ENCODE measurements at places on chromosomes 2 and 18. TPM values are rescaled to one million over a fixed set of nuclear protein-coding genes. Genes with fewer than 3 reads are reported as not detected.

The KLHL41 gene
- total RNA-seq: not detected

The GNAL gene
- 5.5 TPM for total RNA-seq

The ERFE gene
- 14.9 TPM for total RNA-seq

The FKBP7 gene
- total RNA-seq: 70.7 TPM

The TUBA4B gene
- total RNA-seq: not detected

The MBOAT2 gene
- total RNA-seq: 36.4 TPM

The PDE11A gene
- total RNA-seq: 0.38 TPM

All from SJSA1 (cell line).